Stimulated activated CD8-positive, alpha-beta memory T cell treated with anti-CD3 and anti-CD28 coated beads, Interleukin-15, amount 100 ng/mL, for 1 hour (primary cell): ENCODE measurements at places on chromosomes 7 and 10.

DNA sequence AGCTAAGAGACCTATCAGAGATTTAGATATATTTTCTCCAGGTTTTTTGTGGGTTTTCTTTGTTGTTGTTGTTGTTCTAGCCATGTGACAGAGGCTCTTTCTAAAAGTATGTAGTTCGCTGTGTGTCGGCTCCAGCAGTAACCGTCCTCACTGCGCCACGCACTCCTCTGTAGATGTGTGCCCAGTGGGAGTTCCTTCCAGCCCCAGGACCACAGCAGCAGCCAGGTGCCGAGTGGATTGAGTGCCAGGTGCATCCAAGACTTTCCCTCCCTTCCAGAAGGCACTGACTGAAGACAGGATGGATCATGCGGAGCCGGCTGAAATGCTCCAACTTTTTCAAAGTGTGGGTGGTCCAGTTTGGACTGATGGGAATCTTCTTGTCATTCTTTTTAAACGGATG lies 31.8 kb downstream of the WDR86 start:
- no peak for DNase-seq

DNA sequence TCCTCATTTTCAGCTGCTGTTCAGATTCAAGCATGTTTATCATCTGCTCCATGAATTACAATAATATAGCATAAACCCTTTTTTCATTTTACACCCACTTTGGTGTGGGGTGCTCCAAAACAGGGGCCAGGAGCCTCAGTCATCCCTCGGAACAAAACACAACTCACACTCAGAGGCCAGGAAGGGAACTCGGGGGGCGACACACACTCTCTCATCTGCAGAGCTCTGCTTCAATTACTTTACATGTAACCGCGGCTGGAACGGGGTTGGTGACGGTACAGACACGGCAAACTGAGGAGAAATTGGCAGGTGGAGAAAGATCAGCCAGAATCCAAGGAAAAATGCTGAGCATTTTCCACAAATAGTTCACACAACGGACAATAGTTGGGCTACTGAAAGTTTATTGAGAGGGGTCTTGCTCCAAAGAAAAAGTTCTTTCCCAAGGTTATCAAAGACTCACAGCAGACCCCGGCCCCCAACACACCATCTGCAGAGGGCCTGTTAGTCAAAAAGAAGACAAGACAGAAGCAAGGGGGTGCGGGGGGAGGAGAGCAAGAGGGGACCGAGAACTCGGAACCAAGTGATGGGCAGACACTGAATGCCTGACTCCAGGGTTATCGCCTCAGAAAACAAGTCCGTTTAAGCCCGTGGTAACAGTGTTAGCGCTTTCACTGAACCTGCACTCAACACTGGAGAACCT lies 20.5 kb downstream of the DIP2C start:
- no peak for DNase-seq

- DNase-seq, result no peak
These were observed 24.2 kb upstream of the FAM20C start for GRCh38 chr7:167976-168791.

DNA sequence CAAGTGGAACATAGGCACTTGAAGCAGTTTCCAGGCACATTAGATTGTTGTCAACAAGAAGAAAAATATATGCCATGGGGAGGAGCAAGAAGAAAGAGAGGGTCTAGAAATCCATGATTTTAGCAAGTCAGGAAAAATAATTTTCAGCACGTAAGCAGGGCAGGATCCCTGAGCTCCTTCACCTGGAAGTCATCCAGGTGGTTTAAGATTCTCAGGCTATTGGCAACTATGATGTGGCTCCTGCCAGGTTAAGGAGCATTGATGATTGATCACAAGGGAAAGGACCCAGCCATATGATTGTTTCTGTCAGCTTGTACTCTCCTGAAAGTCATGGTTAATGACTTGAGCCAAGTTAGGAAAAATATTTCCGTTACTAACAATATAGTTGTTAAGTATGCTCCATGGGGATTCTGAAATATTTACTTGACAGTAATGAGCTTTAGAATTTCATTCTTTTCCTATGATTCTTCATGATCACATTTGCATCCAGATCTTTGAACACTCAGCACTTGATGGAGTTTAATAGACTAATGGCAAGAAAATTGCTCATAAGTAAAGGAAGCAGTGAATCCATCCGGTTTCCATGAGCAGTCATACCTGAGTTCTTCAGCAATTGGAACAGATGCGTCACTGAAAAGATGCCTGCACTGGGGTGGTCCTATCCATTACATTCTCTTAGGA lies 209.1 kb downstream of the BICC1 start:
- no peak for DNase-seq

GRCh38 chr10:23981520-23982309 lies 227.2 kb upstream of the KIAA1217 start:
- DNase-seq, result no peak

DNA sequence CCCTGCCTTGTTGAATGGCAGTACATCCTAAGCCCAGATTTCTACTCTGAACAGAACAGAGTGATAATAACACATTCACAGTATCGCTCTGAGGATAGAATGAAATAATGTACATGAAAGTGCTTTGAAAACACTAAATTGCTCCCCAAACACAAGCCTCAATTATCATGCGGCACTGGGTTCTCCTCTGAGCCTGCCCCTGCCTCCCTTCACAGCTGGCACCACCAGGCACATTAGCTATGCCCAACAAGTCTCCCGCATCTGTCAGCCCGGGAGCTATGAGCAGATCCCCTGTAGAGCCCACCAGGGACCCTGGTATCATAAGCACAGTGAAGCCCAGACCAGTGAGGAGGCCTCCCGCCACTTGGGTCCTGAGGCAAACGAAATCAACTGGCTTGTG lies 405.5 kb downstream of the GRID1 start:
- DNase-seq, result no peak

DNA sequence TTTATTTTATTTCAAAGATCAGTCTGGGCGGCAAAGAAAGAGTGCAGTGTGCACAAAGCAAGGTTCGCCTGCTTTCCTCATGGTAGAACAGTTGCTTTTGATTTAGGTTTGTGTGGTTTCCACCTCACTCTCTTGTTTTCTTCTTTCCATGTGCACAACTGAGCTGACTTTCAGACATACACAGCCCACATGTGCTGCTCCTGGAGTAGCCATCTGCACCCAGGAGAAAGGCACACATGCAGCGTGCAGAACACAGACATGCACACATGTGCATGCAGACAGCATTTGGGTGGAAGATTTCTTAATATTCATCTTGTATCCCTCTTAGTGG lies 302.1 kb downstream of the FZD1 start:
- DNase-seq, result no peak
